Muscle of leg (tissue), 16 donors: ENCODE measurements at places on chromosomes 12 and 14.

GRCh38 chr14:92513966-92514843, 624 bp downstream of the RIN3 start:
- H3K27ac ChIP-seq: peak overlapping the region; percentile 76
- H3K4me1 ChIP-seq: peaks cover 40% of the 10 kb centered on the region
- H3K4me3 ChIP-seq: peak overlapping the region; percentile 76
- no peaks in the 10 kb centered on the region for H3K36me3 ChIP-seq

DNA sequence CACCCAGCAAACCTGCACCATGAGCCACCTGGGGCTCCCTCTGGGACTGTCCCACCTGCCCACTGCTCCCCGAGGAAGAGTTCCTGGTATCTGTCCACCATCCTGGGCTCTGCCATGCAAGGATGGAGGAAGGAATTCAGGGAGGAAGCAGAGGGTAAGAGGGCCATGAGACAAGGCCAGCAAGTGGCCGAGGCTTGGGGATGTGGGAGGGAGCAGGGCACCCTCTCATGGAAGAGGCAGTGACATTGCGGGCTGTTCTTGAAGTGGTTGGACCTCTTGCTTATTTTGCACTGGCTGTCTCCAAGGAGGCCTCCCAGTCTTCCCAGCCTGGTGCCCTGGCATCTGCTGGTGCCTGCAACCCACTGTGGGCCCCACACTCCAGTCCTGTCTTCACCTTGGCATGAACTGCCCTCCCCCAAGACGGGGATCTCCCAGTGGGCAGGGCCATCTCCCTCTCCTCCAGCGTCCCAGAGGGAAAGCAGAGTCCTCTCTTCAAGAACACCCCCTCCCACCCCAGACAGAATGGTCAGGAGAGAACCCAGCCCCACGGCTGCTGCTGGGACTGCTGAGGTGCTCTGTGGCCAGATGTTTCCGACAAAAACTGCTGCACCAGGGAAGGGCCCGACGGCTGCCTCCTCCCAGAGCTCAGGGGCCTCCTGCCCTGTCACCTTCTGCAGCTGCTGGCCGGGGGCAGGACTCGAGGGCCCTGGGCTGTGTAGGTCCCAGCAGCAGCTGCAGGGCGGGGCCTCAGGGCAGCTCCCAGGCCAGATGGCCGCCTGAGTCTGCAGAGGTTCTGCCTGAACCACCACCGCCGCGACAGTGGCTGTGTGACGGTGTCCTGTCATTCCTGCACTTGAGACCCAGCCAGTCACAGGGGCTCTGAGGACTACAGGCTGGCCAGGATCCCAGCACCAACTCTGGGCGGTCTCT, 1.8 kb upstream of the AKT1 start:
- peaks cover 82% of the 10 kb centered on the region for H3K4me1 ChIP-seq
- H3K36me3 ChIP-seq: peaks cover 6% of the 10 kb centered on the region
- DNase-seq: peak; percentile 86
- no peak overlapping the region for H3K4me3 ChIP-seq
- no peaks in the 10 kb centered on the region for H3K27me3 ChIP-seq

- peaks cover 5% of the 10 kb centered on the region for H3K4me1 ChIP-seq
- no peak for DNase-seq
- H3K36me3 ChIP-seq: no peaks in the 10 kb centered on the region
- no peak overlapping the region for H3K27ac ChIP-seq
- H3K4me3 ChIP-seq: no peak overlapping the region
- peaks cover 12% of the 10 kb centered on the region for H3K27me3 ChIP-seq
These were observed 31.3 kb upstream of the ULK1 start for GRCh38 chr12:131862994-131863710.

DNA sequence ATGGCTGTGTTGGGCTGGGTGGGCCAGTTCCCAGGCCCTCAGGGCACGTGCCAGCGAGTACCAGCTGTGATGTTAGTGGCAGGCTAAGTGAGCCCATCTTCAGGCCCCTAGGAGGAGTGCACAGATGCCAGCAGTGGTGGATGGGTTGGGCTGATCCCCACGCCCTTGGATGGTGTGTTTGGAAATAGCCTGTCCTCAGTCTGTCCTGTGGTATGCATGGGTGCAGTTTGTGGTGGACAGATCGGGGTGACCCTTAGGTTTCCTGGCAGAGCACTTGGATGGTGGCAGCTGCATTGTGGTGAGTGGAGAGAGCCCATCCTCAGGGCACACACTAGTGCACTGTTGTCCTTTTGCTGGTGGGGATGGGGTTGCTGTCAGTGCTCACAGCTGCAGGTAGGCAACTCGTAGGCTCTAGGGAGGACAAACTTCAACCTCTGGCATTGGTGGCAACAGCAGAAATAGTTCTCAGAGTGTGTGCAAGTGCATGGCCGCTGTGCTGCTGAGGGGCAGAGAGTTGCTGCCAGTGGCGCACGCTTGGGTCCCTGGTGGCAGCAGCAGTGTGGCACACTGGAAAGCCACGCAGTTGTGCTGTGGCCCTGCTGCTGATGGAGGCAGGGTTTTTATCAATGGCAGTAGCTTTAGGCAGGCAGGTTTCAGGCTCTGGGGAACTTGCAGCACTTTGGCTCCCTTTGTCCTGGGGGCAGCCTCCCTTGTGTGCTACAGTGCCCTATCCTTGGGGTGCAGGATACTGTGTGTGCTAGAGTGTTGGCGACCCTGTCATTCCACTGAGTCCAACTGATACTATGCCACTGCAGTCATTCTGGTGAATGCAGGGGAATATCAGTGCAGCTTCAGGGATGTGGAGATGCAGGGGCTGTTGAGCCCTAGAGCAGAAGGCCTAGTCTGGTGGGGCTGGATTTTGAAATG, 65.5 kb downstream of the FBXO33 start:
- no peak overlapping the region for H3K27ac ChIP-seq
- H3K27me3 ChIP-seq: no peaks in the 10 kb centered on the region
- no peaks in the 10 kb centered on the region for H3K4me1 ChIP-seq
- DNase-seq: no peak

DNA sequence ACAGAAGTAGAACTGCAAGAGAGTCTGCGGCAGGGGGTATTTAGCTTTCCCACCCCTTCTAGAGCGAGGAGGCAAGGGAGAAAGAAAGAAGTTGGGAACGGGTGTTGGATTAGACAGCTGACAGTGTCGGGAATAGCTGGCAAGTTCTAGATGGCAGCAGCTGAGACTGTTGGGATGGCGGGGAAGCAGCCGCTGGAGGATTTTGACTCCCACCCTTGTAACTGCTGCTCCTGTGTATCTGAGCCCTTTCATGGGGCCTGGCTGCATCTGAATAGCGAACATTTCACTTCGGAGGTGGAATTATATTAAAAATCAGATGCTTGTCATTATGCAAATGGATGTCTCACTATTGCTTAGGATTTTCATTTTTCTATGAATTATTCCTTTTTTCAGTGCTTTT, 104.6 kb downstream of the AACS start:
- no peak overlapping the region for H3K4me3 ChIP-seq
- peaks cover 8% of the 10 kb centered on the region for H3K27me3 ChIP-seq
- DNase-seq: peak; percentile 35

- DNase-seq: peak; percentile 42
- peak overlapping the region; percentile 98 for H3K27ac ChIP-seq
- no peaks in the 10 kb centered on the region for H3K27me3 ChIP-seq
- H3K4me3 ChIP-seq: peak overlapping the region; percentile 66
- peaks cover 19% of the 10 kb centered on the region for H3K4me1 ChIP-seq
- H3K36me3 ChIP-seq: no peaks in the 10 kb centered on the region
These were observed 1.4 kb downstream of the WSB2 start for GRCh38 chr12:118059341-118060191.

- H3K4me3 ChIP-seq: no peak overlapping the region
- H3K27me3 ChIP-seq: peaks cover 2% of the 10 kb centered on the region
- H3K4me1 ChIP-seq: peaks cover 6% of the 10 kb centered on the region
- no peak overlapping the region for H3K27ac ChIP-seq
These were observed 1.7 kb downstream of the OTUB2 start for GRCh38 chr14:94027566-94028449.

DNA sequence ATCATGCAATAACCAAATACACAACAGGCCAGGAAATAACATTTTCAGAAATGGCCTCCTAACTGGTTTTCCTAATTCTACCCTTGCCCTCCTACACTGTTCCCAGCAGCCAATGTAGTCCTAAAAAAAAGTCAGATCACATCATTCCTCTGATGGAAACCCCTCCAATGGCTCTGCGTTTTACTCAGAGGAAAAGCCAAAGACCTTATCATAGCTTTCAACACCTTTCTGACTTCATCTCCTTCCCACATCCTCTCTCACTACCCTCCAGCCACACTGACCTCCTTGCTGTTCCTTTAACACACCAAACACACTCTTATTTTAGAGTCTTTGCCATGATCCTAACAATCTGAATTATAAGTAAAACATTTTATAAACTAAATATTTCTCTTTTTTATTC, 1.1 kb downstream of the MED6 start:
- peaks cover 5% of the 10 kb centered on the region for H3K4me1 ChIP-seq
- DNase-seq: no peak
- H3K4me3 ChIP-seq: no peak overlapping the region
- H3K36me3 ChIP-seq: peaks cover 18% of the 10 kb centered on the region
- H3K27ac ChIP-seq: no peak overlapping the region
- H3K27me3 ChIP-seq: no peaks in the 10 kb centered on the region

DNA sequence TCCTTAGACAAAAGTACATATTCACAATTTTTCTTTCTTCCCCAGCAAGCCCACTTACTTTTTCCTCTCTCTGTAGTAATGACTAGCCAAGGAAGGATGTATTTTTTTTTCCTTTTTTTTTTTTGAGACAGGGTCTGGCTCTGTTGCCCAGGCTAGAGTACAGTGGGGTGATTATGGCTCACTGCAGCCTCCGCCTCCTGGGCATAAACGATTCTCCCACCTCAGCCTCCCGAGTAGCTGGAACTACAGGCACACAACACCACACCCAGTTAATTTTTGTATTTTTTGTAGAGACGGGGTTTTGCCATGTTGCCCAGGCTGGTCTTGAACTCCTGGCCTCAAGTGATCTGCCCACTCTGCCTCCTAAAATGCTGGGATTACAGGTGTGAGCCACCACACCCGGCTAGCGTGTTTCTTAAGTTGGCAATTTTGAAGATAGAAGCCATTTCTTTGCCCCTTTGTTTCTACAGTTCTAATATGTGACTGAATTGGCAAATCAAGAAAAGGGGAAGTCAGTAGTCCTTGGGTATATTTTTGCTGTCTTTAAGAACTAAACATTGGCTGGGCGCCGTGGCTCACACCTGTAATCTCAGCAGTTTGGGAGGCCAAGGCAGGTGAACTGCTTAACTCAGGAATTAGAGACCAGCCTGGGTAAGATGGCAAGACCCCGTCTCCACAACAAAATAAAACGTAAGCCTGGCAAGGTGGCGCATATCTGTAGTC, 3.2 kb upstream of the NACA start:
- no peaks in the 10 kb centered on the region for H3K4me1 ChIP-seq
- no peak for DNase-seq
- peaks cover 5% of the 10 kb centered on the region for H3K36me3 ChIP-seq
- H3K4me3 ChIP-seq: no peak overlapping the region
- no peak overlapping the region for H3K27ac ChIP-seq

DNA sequence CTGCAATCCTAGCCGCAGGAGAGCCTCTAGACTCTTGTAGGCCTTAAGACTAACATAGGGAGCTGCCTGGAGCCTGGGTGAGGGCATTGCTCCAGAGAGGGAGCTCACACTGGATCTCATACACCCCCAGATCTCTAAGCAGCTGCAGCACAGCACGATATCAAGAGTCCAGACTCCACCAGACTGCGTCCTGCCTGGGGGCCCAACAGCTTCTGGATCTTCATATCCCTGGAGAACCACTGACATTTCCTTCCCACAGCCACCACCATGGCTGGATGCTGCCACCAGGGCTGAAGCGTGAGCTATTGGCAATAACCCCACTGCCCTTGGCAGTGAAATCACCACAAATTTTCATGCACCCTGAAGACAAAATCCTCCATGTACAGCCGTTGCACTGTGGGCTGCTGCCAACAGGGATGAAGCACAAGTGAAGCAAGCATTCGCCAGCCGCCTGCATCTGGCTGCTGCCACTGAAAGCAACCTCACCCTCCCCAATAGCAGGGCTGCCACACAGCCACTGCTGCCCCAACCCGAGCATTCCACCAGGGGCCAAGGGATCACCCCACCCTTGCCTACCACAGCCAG, 28.2 kb downstream of the CACNA2D4 start:
- H3K4me1 ChIP-seq: no peaks in the 10 kb centered on the region
- DNase-seq: no peak
- H3K27ac ChIP-seq: no peak overlapping the region
- H3K36me3 ChIP-seq: no peaks in the 10 kb centered on the region
- H3K4me3 ChIP-seq: no peak overlapping the region

DNA sequence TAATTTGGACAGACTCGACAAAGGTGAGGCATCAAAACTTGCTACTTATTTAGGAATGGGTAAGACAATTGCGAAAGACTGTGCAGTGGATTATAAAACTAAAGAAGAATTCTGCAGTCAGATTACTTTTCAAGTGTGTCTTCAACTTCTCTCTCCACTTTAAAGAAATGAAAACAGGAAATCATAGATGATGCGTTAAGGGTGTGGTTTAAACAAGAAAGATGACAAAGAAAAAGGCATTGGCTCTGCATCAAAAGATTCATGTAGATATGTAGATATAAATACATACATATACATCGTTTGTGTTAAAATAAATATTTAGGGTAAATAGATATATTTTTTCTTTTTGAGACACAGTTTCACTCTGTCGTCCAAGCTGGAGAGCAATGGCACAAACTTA, 74.6 kb upstream of the PARP11 start:
- peaks cover 3% of the 10 kb centered on the region for H3K4me1 ChIP-seq
- no peak overlapping the region for H3K27ac ChIP-seq
- no peaks in the 10 kb centered on the region for H3K36me3 ChIP-seq
- DNase-seq: no peak
- no peaks in the 10 kb centered on the region for H3K27me3 ChIP-seq
